HCEC 1CT (cell line): ENCODE measurements at places on chromosomes 11 and 22.

- no peak for DNase-seq
Measured at GRCh38 chr11:34245041-34245440, 112.8 kb downstream of the ABTB2 start.

DNA sequence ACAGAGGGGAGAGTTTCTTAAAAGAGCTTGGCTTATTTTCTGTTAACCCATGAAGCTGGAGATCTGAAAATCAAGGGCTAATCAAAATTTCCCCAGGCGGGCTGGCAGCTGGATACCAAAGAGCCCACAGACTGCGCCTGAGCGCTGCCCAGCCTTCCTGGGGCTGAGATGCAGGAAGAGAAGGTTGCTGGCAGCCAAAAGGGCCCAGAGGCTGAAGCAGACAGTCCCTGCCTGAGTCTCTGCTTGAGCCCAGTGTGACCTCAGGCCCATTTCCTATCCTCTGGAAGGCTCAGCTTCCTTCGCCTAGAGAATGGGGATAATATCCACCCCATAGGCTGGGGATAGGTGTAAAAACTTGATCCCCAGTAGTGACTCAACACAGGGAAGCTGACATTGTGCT lies 49.1 kb downstream of the ARRB1 start:
- DNase-seq: no peak

DNA sequence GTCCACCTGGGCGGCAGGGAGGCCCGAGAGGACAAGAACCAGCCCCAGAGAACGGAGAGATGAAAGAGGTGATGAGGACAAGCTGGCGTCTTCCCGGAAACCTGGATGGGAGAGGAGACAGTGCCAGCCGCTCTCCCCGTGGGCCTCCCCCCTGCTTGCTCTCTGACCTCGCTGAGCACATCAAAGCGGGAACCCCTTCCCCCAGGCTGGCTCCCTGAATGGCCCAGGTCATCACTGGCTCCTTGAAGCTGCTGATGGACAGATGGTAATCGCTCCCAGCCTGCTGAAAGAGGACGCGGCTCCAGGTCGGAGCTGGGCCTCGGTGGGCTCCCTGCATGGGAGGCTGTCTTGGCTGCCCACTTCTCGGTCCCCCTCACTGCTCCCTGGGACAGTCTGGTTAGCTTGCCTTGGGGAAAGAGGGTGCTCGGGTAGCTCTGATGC lies 18.4 kb downstream of the RPUSD4 start:
- no peak for DNase-seq

GRCh38 chr11:27777033-27777432 lies 76.8 kb upstream of the BDNF start:
- no peak for DNase-seq

DNA sequence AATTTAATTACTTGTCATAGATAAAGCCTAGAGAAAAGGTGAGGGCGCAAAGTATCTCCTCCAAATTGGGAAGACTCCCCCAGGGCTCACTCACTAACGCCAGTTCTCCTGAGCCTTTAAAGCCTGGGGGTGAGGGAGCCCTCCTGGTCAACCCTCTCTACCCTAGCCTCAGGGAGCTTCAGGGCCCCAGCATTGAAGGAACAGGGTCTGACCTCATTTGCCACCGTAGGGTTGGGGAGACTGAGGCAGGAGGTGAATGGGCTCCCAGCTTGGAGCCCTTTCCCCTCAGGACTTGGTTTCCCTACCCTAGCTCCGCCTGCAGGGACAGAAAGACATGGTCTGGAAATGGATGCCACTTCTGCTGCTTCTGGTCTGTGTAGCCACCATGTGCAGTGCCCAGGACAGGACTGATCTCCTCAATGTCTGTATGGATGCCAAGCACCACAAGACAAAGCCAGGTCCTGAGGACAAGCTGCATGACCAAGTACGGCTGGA lies 1.7 kb downstream of the FOLR2 start:
- no peak for DNase-seq

DNA sequence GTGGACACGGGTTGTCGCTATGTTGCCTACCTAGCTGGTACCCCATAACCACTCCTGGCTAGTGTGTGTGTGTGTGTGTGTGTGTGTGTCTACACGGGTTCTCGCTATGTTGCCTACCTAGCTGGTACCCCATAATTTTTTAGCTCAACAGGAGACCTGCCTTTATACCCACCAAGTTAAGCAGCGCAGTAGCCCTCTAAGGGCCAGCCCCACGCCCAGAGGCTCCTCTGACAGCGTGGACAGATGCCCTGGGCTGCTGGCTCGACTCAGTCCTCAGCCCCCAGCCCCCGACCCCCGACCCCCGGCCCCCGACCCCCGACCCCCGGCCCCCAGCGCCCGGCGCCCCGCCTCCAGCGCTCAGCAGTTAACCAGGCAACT lies 351 bp upstream of the AKIP1 start:
- no peak for DNase-seq

DNA sequence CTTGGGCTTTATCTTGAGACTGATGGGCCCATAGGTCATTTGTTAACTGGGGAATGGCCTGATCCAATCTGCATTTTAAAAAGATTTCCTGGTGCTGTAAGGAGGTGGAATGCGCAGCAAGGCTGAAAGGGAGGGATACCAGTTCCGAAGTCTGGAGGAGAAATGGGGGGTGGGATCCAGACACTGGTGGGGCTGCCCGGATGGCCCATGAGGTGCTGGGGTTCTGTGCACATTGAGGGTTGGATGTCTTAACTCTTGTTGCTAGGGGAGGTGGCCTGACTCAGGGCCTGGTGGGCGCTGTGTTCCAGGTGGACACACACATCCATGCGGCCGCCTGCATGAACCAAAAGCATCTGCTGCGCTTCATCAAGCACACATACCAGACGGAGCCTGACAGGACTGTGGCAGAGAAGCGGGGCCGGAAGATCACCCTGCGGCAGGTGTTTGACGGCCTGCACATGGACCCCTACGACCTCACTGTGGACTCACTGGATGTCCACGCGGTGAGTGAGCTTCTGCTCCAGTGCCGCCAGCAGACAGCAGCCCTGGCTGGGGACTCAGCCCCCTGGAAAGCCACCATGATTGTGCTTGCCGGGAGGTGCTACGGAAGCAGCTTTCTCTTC lies 38.1 kb downstream of the AMPD3 start:
- DNase-seq: no peak

DNA sequence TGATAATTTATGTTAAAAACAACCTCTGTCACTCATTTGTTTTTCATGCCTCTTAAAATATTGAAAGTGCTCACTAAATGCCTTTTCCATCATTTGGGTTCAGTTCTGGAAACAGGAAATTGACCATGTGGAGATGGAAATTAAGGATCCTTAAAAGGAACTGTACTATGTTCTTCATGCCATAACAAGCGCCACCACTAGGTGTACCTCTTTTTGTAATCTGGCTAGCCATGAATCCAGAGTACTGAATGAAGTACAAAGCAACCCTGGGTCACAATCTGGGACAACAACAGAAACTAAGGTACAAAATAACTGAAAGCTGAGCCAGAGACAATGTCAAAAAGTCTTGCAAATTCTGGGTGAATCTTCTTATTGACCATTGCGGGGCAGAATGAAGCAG lies 559.1 kb downstream of the FAM181B start:
- DNase-seq: no peak

DNA sequence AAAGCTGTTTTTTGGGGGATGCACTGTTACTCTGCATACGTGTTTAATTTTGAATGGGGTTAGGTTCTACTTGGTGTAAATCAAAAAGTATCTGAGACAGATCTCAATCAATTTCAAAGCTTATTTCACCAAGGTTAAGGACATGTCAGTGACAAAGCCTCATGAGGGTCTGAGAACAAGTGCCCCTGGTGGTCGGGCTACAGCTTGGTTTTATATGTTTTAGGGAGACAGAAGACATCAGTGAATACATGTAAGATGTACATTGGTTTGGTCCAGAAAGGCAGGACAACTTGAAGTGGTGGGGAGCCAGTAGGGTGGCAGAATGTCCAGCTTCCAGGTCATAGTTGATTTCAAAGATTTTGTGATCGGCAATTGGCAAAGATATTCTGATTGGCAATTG lies 262.9 kb downstream of the LUZP2 start:
- no peak for DNase-seq

DNA sequence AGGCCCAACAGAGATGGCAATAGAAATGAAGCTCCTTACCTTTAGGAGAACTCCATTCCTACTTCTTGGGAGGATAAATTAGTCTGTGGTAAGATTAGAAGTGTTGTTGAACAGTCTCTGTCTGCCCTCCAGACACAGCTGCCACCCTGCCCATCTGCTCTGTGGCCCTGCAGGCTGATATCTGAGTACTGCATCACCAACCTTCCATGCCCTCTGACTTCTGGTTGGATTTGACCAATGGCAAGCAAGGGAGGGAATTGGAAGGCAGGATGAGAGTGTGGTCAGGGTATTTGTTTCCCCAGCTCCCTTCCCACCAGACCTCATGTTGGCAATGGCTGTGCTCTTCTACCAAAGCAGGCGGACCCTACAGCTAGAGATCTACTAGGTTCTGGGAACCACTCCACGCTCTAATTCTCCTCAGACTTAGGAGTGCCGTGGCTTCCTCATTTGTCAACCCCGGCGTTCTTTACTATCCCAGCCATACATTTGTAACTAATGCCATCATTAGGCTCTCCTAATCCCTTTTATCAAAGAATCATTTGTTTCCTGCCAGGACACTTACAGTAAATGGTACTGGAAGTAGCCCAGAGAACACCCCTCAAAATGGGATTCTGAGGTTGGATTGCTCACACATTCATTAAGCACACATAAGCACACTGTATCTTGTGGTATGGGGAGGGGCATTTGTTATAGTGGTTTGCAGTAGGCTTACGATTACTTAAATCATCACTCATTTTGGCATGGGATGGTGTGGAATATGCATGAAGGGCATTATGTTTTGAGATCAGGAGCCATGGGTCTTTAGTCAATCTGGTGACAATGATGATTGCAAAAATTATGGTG lies 35.4 kb upstream of the CD44 start:
- DNase-seq: no peak

DNA sequence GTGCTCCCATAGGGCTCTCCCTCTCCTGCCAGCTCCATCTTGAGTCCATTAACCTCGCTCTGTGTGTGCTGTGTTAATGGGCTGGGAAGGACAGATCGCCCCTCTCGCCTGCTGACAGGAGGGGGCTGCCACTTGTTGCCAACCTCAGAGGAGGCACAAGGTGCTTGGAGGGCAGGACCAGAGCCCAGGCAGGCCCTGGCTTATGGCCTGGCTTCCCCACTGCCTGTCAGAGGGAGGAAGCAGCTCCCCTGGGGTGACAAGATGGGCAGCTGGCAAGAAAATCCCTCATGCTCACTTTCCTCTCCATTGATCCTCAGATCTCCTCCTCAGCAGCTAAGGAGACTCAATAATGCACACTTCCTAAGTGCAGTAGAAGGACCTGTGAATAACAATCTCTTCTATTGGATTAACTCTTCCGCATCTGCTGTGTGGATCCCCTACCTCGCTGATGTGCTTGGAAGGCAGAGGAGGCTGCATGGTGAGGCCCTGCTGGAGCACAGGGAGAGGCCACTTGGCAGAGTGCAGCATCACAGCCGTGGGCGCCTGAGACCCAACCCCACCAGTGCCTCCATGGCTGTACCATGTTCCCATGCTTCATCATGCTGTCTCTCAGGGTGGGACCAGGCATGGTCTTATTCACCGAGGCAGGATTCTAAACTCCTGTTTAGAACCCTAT lies 70.3 kb downstream of the TRIM29 start:
- no peak for DNase-seq

DNA sequence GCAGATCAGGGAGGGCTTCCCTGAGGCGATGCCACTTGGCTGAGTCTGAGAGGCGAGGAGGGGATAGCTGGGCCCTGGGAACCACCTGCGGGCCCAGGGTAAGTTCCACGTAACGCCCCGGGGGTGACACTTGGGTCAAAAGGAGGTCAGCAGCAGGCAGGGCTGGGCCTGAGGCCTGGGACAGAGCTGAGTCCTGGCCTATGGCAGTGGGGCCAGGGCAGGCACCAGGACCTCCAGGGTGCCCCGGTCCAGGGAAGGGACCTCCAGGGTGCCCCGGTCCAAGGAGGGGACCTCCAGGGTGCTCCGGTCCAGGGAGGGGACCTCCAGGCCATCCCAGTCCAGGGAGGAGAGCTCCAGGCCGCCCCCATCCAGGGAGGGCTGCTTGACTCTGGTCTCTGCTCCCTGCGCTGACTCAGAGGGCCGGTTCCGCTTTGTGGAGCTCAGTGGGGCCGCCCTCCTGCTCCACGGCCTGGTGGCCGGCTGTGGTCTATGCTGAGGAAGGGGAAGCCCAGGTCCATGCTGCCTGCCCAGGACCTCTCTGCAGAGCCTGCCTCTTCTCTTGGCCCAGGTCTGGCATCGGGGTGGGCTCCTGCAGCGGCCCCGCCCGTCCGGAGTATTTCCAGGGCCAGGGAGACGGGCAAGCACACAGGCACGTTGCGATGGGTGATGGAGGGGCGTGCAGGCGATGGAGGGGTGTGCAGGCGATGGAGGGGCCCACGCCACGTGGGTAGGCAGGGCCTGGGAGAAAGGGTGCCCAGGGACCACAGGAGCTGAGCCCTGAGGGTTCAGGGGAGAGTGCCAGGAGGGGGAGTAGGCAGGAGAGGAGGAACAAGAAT lies 19.5 kb upstream of the WNT7B start:
- DNase-seq: peak; percentile 54

DNA sequence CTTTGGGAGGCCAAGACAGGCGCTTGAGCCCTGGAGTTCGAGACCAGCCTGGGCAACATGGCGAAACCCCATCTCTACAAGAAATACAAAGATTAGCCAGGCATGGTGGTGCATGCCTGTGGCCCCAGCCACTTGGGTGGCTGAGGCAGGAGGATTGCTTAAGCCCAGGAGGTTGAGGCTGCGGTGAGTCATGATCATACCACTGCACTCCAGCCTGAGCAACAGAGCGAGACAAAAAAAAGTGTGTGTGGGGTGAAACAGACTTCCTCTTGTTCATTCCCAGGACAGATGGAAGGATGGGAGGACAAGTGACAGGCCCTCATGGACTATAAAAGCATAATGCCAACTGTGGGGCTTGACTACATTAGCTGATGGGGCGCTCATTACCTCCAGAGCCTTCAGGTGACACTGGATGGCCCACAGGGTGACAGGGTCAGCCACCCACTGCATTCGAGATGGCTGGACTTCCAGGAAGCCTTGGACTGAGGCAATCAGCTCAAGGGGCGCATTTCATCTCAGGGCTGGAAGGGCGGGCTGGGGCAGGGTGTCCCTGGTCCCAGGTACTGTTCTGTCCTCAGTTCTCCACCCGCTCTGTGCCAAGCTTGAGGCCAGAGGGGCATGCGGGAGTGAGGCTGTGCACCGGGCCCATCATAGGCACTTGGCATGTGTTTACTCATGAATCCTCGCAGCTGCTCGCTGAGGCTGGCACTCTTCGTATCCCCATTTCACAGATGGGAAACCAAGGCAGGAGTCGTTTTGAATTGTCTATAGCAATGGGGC lies 12.5 kb downstream of the NPTXR start:
- DNase-seq: peak; percentile 78

DNA sequence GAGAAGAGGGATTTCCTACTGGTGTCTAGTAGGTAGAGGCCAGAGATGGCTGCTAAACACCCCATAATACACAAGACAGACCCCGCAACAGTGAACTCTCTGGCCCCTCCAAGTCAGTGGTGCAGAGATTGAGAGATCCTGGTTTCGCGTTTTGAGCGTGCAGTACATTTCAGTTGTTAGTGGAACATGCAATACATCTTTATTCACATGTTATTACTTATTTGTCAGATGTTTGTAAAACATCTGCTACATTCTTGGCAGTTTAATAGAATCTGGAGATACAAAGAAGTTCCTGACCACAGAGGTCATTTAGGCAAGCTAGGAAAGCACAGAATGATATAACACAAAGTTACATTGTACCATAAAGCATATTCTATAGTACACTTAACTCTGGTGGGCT lies 41.5 kb downstream of the ST3GAL4 start:
- no peak for DNase-seq
